ENCODE measurements at places on chromosomes 13 and 19. TPM values are rescaled to one million over a fixed set of nuclear protein-coding genes. Genes with fewer than 3 reads are reported as not detected.

GRCh38 chr19:48351341-48351752, 12.4 kb downstream of the TMEM143 start:
- H3K4me1 ChIP-seq, result peaks cover 3% of the 10 kb centered on the region
- no peak overlapping the region for H3K4me3 ChIP-seq

DNA sequence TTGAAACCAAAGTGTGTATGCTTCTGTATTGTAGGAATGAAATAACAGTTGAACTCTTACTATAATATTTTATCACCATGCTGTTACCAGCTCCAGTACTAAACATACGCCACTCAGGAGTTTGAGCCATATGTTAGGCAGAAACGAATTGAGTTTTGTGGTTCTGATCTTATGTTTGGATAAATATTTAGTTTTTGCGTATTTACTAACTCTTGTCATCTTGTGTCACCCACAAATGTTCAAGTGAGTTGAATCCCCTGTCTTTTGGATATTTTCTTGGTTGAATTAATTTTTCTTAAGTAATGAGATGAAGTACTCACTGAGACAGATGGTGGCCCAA, 1.5 kb downstream of the FNDC3A start:
- H3K27ac ChIP-seq, result peak overlapping the region; percentile 100
- no peaks in the 10 kb centered on the region for H3K27me3 ChIP-seq
- H3K36me3 ChIP-seq, result no peaks in the 10 kb centered on the region
- peak overlapping the region; percentile 64 for H3K4me3 ChIP-seq

DNA sequence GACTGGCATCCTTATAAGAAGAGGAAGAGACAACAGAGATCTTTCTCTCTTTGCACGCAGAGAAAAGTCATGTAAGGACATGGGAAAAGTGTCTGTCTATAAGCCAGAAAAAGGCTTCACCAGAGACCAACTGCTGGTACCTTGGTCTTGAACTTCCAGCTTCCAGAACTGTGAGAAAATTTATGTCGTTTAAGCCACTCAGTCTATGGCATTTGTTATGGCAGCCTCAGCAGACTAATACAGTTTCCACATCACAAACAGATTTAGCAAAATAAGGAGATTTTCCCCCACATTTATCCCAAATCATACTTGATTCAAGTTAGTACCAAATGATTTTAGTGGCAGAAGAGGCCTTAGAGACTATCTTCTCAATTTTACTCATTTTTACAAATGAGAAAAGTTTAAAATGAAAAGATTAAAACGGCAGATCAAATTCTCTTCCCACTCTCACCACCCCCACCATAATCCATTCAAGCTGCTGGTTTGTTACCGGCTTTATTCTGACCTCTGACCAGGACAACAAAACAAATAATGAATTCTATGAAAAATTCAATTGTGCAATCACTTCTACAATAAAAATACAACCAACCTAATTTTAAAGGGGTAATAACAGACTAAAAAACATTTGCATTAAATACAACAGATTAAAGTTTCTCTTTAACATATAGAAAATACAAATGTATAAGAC, 316.3 kb downstream of the TBC1D4 start:
- H3K36me3 ChIP-seq, result no peaks in the 10 kb centered on the region
- no peak for DNase-seq
- no peaks in the 10 kb centered on the region for H3K27me3 ChIP-seq

GRCh38 chr19:57443121-57443696, 8.1 kb downstream of the ZNF749 start:
- peaks cover 6% of the 10 kb centered on the region for H3K36me3 ChIP-seq
- no peaks in the 10 kb centered on the region for H3K27me3 ChIP-seq
- no peaks in the 10 kb centered on the region for H3K4me1 ChIP-seq
- no peak overlapping the region for H3K27ac ChIP-seq
- no peak overlapping the region for H3K4me3 ChIP-seq

DNA sequence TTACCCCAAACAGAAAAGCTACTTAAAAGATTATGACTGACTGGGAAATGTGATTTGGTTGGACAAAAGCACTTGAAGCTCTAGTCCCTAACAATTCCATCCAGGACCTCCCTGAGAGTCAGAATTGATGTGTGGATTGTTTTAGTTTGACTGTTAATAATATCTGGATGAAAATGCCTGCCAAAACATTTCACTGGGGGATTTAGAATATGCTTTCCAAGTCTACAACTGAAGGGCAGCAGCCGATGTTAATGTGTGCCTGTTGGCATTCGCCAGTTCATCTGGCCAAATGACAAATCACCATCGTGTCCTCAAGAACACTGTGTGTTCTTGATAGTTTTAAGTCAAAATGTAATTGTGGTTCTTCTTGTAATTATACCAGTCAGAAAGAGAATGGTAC, 76.0 kb upstream of the TSC22D1 start:
- no peak overlapping the region for H3K4me3 ChIP-seq
- no peak overlapping the region for H3K27ac ChIP-seq

DNA sequence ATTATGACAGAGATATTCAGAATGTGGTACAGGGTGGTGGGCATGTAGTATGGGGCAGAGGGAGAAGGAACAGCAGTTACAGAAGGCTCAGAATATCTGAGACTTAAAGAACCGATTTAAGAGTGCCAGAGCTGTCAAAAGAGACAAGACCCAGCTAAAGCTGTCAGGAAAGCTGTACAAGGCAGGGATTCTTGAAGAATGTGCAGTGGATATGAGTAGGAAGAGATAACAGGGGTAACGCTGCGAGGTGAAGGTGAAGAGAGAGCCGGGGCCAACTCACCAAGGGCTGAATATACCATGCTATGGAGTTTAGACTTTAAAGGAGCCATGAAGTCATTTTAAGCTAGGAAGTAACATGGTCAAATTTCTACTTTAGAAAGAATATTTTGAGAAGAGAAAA, 381.0 kb downstream of the DIAPH3 start:
- DNase-seq, result no peak
- H3K4me3 ChIP-seq, result no peak overlapping the region
- no peaks in the 10 kb centered on the region for H3K36me3 ChIP-seq
- no peaks in the 10 kb centered on the region for H3K4me1 ChIP-seq
- no peaks in the 10 kb centered on the region for H3K27me3 ChIP-seq
- no peak overlapping the region for H3K27ac ChIP-seq

- H3K27me3 ChIP-seq, result no peaks in the 10 kb centered on the region
- H3K4me3 ChIP-seq, result no peak overlapping the region
- H3K4me1 ChIP-seq, result peaks cover 9% of the 10 kb centered on the region
- no peaks in the 10 kb centered on the region for H3K36me3 ChIP-seq
These were observed 333.2 kb downstream of the DNAJC15 start for GRCh38 chr13:43356567-43356966.

DNA sequence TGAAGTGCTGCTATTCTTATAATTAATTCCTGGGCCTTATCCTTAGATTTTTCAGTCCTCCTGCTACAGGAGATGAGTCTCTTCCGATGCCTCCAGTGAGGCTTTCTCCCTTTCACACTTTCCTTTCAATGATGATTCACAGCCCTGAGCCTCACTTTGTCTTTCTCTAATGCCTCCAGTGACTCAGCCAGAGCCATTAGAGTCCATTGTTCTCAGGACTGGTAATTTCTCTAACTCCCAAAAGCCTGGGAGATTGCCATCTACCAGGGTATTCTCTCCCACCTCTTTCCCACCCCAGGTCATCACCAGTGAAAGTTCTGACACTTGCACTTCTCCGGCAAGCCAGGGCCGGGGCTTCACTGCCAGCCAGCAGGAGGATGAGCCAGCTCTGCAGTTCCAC, 49.6 kb upstream of the ARGLU1 start:
- H3K36me3 ChIP-seq, result no peaks in the 10 kb centered on the region
- no peak overlapping the region for H3K4me3 ChIP-seq
- H3K27ac ChIP-seq, result no peak overlapping the region
- DNase-seq, result no peak
- peaks cover 5% of the 10 kb centered on the region for H3K4me1 ChIP-seq
- no peaks in the 10 kb centered on the region for H3K27me3 ChIP-seq

DNA sequence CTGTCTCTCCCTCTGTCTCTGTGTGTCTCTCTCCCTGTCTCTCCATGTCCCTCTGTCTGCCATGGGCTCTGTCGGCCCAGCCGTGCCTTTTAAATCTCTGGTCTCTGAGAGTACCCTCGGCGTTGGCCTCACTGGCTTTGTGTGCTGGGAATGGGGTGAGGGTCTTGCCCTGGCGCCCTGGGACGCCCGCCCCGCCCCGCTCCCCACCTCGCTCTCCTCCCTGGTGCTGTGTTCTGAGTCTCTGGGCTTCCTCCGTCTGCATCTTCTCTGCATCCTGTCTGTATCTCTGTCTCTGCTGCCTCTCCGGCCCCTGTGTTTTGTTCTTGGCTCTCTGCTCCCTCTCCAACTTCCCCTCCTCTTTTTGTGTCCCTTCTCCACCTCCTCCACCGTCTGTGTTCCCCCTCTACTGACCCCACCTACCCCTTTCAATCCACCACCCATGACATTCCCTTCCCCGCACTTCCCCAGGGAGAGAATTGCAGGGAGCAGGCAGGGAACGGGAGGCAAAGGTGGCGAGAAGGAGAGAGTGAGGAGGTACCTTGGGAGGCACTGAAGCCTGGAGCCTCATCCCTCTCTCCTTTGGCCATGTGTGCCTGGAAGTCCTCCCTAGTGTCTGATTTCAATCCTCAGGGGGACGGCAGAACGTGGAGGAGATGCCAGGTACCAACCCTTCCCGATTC, 4.0 kb upstream of the MEIS3 start:
- no peak for DNase-seq
- H3K36me3 ChIP-seq, result no peaks in the 10 kb centered on the region
- H3K27ac ChIP-seq, result no peak overlapping the region
- H3K4me1 ChIP-seq, result peaks cover 21% of the 10 kb centered on the region

GRCh38 chr13:44609137-44609536, 33.0 kb upstream of the TSC22D1 start:
- H3K4me1 ChIP-seq, result no peaks in the 10 kb centered on the region
- DNase-seq, result no peak
- H3K27ac ChIP-seq, result no peak overlapping the region
- H3K36me3 ChIP-seq, result no peaks in the 10 kb centered on the region

DNA sequence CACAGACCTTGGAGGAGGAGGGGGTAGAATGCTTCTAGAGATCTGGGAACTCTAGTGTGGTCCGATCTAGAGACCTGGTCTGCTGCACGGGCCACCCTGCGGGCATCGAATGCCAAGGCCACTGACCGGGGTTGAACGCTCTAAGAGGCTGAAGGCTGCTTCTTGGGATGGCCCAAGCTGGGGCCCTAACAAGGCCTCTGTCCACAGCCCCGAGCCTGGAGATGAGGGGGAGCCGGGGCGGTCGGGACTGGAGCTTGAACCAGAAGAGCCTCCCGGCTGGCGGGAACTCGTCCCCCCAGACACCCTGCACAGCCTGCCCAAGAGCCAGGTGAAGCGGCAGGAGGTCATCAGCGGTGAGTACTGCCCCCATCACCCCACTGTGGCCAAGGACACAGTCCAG, 15.3 kb downstream of the ARHGEF1 start:
- no peaks in the 10 kb centered on the region for H3K27me3 ChIP-seq
- H3K36me3 ChIP-seq, result no peaks in the 10 kb centered on the region
- H3K4me3 ChIP-seq, result no peak overlapping the region
- no peaks in the 10 kb centered on the region for H3K4me1 ChIP-seq
- no peak for DNase-seq

GRCh38 chr13:113646376-113646775, 11.6 kb downstream of the ATP4B start:
- no peaks in the 10 kb centered on the region for H3K4me1 ChIP-seq
- H3K27me3 ChIP-seq, result no peaks in the 10 kb centered on the region
- no peak overlapping the region for H3K27ac ChIP-seq
- H3K4me3 ChIP-seq, result no peak overlapping the region

The ZNF649 gene
- polyA plus RNA-seq, result 8.6 TPM

The KASH5 gene
- polyA plus RNA-seq, result not detected

The ANGPTL4 gene
- polyA plus RNA-seq, result 23.4 TPM

Measured in hepatocyte (in vitro differentiated cells).